ENCODE measurements at places on chromosomes 1 and 21.
A peak's percentile ranks its signal among the peaks of the same experiment; 100 is the strongest.

GRCh38 chr1:117171900-117172511, 38.7 kb downstream of the VTCN1 start:
- no peak for DNase-seq

- DNase-seq, result no peak
Observed at GRCh38 chr21:28230559-28230958, 762.1 kb downstream of the LTN1 start.

GRCh38 chr1:70034403-70034802, 171.0 kb downstream of the LRRC40 start:
- DNase-seq, result no peak

DNA sequence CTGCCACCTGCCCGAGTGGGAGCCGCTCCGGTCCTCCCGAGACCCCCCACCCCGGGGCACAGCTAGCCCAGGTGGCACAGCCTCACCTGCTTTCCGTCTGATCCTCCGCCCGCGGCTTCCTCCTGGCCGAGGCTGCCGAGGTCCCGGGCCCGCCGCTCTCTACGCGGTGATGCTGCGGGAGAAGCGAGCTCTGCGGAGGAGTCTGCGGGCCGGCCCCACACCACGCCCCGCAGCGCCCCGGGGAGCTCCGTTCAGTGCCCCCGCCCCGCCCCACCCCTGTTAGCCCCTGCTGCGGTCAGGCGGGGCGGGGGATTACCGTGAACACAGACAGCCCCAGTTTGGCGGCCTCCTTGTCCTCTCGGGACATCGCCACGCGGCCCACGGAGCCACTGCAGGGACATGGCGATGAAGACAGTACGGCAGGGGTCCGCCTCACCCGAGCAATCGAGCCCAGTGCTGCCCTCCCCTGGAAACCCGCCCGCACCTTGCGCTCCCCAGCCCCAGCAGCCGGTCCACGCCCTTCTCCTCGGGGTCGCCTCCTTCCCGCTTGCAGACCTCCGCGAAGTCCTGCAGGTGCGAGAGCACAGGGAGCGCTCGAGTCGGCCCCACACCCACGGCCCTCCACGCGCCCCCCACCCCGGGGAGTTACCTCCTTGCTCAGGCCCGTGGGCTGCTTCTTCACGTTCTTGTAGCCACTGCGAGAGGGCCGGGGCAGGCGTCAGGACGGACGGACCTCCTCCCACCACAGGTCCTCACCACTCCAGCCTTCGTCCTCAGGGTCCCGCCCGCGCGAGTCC, 933 bp downstream of the C1orf35 start:
- peak; percentile 71 for DNase-seq

- no peak for DNase-seq
Observed at GRCh38 chr21:26238646-26239045, 68.1 kb upstream of the APP start.

Data from CD4-positive, alpha-beta T cell treated with Interleukin-17A for 1 hour (primary cell).